ENCODE measurements at places on chromosomes 3 and 15.

DNA sequence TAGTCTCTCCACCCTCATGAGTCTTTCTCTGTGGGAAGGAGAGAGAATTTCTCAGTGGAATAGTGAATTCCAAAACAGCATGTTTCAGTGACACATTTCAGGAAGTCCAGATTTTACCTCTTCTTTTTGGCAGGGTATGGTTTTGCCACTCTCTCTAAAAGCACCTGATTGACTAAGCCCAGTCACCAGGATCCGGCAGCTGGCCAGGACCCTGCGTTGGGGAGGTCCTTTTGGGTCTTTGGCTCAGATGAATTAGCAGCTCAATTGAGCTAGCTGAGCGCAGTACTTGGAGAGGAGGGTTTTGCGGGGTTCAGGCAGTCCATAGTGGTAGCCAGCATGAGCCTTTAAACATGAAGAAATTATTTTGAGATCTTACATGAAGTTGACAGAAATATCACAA lies 548.2 kb downstream of the PDCD6IP start:
- DNase-seq = no peak

- no peak for DNase-seq
Measured at GRCh38 chr3:109234300-109234699, 82.0 kb downstream of the DPPA2 start.

- no peak for DNase-seq
Measured at GRCh38 chr3:161187046-161187445, 34.1 kb upstream of the NMD3 start.

- DNase-seq = no peak
Measured at GRCh38 chr3:33991673-33992072, 193.2 kb downstream of the PDCD6IP start.

GRCh38 chr15:38975282-38975990 lies 410.8 kb upstream of the RASGRP1 start:
- no peak for DNase-seq

DNA sequence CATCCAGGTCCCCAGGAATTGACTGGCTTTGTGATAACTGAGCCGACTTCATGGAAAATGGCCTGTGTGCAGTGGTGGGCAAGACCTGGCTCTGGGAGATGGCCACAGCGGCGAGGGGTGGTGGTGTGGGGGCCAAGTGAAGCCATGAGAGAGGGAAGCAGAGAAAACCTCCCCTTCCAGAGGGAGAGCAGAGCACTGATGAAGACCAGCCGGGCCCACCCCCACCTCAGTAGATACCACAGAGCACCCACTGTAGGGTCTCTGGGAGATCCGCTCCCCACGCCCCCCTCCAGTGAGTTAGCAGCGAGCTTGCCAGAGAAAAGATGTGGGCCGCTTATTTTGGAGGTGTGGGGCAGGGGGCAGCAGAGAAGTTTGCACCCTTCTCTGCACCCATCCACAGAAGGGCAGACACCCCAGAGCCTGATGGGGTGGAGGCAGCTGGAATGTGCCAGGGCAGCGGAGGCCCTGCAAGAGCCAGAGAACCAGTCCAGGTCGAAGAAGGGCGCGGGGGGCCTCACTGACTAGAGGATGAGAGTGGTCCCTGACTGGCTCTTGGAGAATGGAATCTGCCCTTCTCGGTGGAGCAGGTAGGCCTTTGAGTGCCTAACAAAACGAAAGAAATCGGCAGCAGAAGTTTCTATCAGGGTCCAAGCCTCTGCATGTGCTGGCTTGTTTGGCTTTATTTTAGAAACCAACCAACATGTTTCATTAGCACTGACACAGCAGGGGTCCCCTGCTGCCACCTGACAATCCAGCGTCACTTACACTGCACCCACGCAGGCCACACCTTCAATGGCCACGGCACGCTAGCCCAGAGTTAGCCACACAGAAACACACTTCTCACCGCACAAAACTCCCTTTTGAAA lies 28.3 kb downstream of the MELTF start:
- no peak for DNase-seq

GRCh38 chr15:84595660-84596059 lies 5.1 kb upstream of the ZSCAN2 start:
- no peak for DNase-seq

DNA sequence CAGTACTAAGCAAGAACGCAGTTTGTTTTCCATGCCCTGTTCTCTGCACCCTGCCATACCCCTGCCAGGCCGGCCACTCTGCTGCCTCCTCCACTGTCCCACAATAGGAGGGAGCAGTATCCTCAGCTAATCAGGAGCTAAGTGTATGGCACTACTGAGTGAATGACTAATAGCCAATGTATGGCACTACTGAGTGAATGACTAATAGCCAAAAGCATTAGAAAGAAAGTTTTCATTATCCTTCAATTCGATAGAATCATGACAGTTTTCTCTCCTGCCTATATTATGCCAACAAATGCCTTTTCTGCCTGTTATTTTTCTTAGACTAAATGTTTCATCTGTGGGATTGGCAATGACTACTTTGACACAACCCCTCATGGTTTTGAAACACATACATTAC lies 107.5 kb upstream of the CHRM5 start:
- no peak for DNase-seq

- DNase-seq = no peak
Measured at GRCh38 chr3:96259-96658, 100.3 kb upstream of the CHL1 start.

DNA sequence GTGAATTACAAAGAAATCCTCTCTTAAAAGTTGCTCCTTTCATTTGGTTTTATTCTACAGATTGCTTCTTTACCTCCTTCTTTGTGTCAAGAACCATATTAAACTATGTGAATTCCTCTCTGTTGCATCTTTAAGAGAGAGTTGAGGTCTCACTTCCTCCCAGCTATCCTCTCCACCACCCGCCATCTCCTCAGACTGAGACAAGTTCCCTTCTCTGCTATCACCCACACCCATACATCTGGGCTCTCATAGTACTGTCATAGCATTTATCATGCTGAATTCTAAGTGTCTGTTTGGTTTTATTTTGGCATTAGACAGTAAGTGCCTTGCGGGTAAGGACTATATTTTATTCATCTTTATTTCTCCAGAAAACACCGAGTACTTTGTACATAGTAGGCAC lies 54.2 kb downstream of the B3GALNT1 start:
- DNase-seq = no peak

DNA sequence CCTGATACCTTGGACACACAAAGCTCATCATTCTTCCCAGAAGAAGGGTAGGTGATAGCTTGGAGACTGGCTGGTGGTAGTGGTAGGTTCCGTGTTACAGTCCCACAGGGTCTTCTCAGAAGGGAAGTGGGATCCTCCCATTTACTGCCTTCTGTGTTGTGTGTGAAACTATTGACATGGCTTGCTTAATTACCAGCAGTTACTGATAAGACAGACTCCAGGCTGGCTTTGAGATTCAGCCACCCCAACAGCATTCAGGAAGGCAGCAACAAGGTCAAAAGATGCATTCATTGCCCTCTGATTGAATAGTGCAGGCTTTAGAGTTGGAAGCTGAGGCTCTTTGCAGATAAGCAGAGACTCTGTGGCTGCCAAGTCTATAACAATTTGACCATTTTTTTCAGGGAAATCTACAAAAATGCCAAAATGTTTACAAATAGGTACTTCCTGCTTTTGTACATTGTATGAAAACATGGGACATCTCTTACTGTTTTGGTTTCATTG lies 7.7 kb downstream of the ARNT2 start:
- DNase-seq = no peak

GRCh38 chr3:36219398-36219797 lies 160.9 kb upstream of the STAC start:
- no peak for DNase-seq

DNA sequence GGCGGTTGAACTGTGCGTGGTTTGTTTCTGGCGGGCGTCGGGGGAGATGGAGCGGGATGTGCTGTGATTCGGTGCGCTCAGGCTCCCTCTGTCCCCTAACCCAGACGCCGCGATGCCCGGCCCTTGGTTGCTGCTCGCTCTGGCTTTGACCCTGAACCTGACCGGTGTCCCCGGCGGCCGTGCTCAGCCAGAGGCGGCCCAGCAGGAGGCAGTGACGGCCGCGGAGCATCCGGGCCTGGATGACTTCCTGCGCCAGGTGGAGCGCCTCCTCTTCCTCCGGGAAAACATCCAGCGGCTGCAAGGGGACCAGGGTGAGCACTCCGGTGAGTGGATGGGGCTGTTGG lies 1.2 kb downstream of the TRH start:
- no peak for DNase-seq

DNA sequence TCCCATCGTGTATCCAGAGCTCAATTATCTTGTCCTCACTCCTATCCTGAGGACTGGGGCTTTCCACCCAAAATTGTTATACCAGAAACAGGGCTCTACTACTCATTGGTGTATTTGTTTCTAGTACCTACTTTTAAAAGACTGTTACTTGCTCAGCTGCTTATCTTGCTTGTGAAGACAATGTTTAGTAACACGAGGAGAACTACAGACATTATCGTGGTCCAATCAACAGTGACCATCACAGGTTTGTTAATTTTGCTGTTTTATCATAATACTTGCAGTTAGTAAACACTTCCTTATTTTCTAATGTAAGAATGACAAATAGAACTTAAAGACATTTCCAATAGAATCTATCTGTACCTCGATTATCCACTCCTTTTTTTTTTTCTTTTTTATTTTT lies 13.5 kb downstream of the LRCH3 start:
- no peak for DNase-seq
